Naive thymus-derived CD4-positive, alpha-beta T cell (primary cell): ENCODE measurements at places on chromosomes 3 and 15. TPM values are rescaled to one million over a fixed set of nuclear protein-coding genes. Genes with fewer than 3 reads are reported as not detected.

The PLA2G4D gene
- not detected for total RNA-seq

- DNase-seq, result no peak
These were observed 399.1 kb upstream of the TBL1XR1 start for GRCh38 chr3:177596248-177596815.

The TAGLN3 gene
- not detected for total RNA-seq

The EXD1 gene
- total RNA-seq, result not detected

The UBA7 gene
- total RNA-seq, result 287 TPM

The CYP11A1 gene
- not detected in 2 replicates for total RNA-seq

GRCh38 chr3:46655271-46655670 lies 38.2 kb downstream of the ALS2CL start:
- DNase-seq, result no peak

The LRTM1 gene
- not detected for total RNA-seq

The CSTA gene
- total RNA-seq, result 0.70 TPM

DNA sequence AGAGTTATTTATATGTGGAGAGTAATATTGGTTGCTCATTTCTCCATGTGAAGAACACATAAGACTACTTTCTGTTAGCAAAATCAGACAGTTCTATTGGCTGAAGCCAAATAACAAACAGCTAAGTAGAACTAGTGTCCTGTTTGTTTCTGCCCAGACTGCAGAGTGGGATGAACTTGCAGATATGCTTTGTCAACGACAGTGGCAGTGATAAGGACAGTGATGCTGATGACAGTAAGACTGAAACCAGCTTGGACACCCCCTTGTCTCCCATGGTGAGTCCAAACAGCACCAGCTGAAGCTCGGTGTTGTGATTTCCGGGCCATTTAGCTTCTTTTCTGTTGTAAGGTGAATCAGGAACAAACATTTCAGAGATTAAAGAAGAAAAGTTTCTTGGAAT lies 102.6 kb upstream of the IL12A start:
- no peak for DNase-seq

GRCh38 chr3:100506355-100506754 lies 13.9 kb downstream of the TMEM45A start:
- DNase-seq, result no peak

- DNase-seq, result no peak
These were observed 805.8 kb downstream of the FHIT start for GRCh38 chr3:60445446-60445845.

- DNase-seq, result no peak
These were observed 81.4 kb downstream of the ARNT2 start for GRCh38 chr15:80485370-80486164.

DNA sequence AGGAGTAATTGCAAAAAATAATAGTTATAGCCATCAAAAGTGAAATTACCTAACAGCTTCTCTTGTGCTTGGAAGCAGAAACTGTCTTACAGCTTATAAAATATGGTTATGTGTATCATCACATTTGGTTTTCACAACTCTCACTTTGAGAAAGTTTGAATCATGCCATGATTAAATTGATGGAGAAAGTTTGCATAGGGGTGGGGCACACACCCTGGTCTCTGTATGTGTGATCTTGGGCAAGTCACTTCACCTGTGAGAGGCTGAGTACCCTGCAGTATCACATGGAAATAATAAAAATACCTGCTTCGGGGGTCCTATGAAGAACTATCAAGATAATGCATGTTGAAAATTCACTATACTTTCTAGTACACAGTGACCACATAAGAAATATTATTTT lies 471.4 kb downstream of the RAP2B start:
- no peak for DNase-seq

The ACKR4 gene
- not detected for total RNA-seq

- no peak for DNase-seq
These were observed 78.7 kb downstream of the ADAMTS17 start for GRCh38 chr15:100263031-100263430.

The MYH15 gene
- 0.05 TPM for total RNA-seq

DNA sequence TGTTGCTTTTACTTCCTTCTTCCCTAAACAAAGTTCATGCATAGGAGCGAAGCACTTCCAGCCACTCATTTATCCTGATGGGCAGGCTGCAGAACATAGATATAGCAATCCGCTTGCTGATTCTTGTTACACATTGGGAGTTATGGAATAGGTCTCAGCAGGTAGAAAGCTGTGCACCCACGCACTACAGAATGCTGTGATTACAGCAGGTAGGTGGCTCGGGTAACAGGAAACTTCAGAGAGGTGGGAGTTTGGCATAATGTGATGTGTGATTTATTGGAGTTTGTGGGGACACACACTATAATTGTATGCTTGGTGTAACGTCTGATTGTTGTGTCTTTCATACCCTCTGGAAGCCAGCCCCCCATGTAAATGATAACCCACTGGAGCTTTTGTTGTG lies 99.2 kb upstream of the MEIS2 start:
- no peak for DNase-seq

The TWF2 gene
- 67.0 TPM for total RNA-seq

The SEMA6D gene
- not detected for total RNA-seq

The MUC20 gene
- 6.7 and 7.9 TPM in 2 replicates for total RNA-seq

The SHQ1 gene
- 34.3 TPM for total RNA-seq

DNA sequence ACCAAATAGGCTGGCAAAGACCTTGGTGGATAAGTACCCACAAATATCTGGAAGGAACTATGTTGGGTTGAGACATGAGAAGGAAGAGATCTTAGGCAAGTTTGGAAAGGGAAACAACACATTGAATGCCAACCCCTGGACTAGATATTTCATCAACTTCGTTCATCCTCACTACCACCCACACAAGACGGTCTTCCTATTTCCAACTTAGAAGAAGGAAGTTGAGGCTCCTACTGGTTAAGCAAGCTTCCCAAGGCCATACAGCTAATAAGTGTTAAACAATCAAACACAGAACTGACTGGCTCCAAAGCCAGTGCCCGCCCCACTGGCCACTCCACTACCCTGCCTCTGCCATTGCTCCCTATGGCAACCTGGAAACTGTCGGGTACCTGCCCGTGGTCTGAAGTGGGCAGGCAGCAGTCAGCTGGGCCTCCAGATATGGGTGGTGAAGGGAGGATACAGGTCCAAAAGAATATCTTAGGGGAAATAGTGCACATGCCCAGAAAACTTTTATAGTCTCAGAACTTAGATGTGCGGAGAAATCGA lies 94.9 kb downstream of the LIPC start:
- DNase-seq, result no peak

DNA sequence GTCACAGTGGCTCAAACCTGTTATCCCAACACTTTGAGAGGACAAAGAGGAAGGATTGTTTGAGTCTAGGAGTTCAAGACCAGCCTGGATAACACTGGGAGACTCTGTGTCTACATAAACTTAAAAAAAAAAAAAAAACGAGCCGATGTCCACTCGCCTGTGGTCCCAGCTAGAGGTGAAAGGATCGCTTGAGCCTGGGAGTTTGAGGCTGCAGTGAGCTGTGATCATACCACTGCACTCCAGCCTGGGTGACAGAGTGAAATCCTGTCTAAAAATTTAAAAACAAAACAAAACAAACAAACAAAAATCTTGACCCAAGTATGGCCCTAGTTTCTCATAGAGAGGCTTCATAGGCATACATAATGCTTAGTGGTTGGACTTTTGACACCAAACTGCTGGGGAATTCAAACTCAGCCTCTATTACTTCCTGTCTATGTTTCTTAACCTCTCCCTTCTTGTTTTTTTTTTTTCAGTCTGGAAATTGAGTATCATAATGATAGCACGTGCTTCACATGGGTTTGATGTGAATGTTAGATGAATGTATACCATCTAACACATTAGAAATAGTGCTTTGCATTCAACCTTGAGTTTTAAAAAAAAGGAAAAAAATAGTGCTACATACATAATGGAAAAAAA lies 46.4 kb upstream of the CAPN7 start:
- no peak for DNase-seq

- no peak for DNase-seq
These were observed 2.2 kb downstream of the EFHB start for GRCh38 chr3:19931767-19932188.

DNA sequence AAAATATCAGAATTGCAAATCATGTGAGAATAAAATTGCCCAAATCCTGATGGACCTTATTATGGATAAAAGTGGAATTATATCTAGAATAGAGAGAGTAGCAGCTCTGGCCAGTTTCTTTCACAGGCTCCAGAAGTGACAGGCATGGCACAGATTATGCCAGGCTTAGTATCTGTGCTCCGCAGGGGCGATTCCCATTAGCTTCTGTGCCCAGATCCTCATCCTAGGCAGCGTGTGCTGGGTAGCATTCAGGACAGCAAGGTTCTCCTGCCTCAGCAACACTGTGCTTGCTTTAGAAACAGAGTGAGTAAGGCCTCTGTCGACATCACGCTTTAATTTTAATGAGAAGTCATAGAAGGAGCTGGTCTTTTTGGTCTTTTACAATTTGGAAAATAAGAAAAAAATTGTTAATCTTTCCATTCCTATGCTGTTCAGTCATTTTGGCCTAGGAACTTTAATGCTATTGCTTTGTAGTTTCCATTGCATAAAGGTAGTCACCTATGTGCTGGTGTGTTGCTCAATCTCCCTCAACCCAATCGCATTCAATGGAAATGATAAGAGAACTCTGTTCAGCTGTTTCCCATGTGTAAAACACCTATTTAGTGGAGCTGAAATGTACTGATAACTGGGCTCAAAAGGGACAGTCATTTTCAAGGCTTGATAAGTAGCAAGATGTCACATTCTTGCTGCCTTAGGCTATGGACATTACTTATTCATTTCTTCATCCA lies 770.1 kb downstream of the AGBL1 start:
- no peak for DNase-seq

- DNase-seq, result no peak
These were observed 29.2 kb upstream of the TPRG1 start for GRCh38 chr3:189142527-189142926.

GRCh38 chr15:90496791-90497190 lies 32.9 kb upstream of the CRTC3 start:
- no peak for DNase-seq

The ESYT3 gene
- not detected for total RNA-seq

DNA sequence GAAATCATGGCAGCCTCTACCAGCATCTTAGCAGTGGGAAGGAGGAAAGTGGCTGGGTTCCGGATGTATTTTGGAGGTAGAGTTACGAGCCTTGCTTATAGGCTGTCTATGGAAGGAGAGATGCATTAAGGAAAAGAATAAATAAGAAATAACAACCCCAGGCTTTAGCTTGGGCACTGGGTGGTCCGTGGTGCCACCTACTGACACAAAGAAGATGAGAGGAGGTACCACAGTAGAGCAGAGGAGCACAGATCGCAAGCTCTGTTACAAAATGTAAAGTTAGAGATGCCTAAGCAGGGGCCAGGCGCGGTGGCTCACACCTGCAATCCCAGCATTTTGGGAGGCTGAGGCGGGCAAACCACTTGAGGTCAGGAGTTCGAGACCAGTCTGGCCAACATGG lies 74.8 kb downstream of the TMEM39A start:
- no peak for DNase-seq

GRCh38 chr3:46395766-46396530 lies 10.9 kb downstream of the CCR5AS start:
- no peak for DNase-seq

- no peak for DNase-seq
These were observed 5.5 kb downstream of the ARHGEF3 start for GRCh38 chr3:56796202-56796601.

DNA sequence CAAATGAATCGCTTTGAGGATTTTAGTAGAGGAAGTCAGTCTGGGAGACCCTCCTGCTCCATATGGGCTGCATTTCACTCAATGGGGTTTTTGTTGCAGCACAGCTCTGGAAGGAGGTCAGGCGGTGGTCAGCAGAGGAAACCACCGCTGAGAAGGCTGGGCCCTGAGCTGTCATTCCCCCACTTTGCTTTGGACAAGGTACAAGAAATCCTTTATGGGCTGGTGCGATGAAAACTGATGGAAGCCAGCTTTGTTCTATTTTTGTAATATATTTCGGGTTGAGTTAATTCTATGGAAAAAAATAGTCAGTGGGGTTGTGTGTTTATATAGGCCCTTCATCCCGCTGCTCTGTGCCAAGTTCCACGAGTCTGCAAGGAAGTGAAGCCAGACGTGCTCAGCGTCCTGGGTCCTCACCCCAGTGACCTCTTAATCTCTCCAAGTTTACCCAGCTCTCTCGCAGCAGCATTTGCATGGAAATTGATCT lies 157.1 kb upstream of the TMC3 start:
- no peak for DNase-seq

- DNase-seq, result no peak
These were observed 23.5 kb downstream of the TRIM71 start for GRCh38 chr3:32841341-32841740.

GRCh38 chr3:11367143-11367693 lies 95.0 kb downstream of the ATG7 start:
- no peak for DNase-seq

The TMOD2 gene
- total RNA-seq, result 13.4 TPM

GRCh38 chr3:140113996-140114788 lies 179.2 kb downstream of the CLSTN2 start:
- no peak for DNase-seq

The LTK gene
- total RNA-seq, result 2.2 TPM

GRCh38 chr3:71070497-71071463 lies 512.7 kb downstream of the FOXP1 start:
- no peak for DNase-seq

- no peak for DNase-seq
These were observed 52.2 kb downstream of the CMTM6 start for GRCh38 chr3:32450426-32450825.

DNA sequence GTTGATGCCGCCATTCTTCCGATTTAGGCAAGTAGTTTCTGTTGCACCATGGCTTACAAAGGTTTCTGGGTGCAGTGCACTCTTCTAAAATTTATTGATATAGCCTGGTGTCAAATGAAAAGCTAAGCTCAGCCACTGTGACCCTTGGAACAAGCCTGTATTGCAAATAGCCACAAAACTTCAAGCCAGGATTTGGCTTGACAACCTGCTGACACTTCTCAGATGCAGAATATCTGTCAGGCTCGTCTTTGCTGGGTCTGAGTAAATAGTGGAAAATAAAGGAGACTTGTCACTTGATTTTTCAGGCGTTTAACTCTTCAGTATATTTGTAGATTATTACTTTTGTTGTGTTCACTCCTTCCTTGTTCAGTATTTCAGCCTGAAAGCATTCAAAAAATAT lies 871.8 kb downstream of the OTOL1 start:
- DNase-seq, result no peak
